ENCODE measurements at places on chromosomes 16 and 17.
A peak's percentile ranks its signal among the peaks of the same experiment; 100 is the strongest.

- DNase-seq = no peak
Observed at GRCh38 chr17:1112875-1113274, 66.9 kb downstream of the ABR start.

GRCh38 chr16:85157813-85158742 lies 45.8 kb upstream of the CIBAR2 start:
- DNase-seq = no peak

DNA sequence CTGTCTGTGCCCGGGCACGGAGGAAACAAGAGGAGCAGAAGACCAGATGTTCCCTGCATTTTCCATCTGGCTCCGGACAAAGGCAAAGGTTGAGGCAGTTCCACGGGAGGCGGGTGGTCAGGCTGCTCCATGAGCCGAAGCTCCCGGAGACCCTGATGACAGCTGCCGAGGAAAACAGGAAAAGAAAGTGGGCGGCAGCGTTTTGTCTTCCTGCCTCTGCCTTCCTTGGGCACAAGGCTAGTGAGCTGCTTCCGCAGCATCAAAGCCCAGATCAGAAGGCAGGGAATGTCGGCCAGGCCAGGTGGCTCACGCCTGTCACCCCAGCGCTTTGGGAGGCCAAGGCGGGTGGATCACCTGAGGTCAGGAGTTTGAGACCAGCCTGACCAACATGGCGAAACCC lies 16.2 kb downstream of the SLC43A2 start:
- DNase-seq = no peak

GRCh38 chr17:57490890-57491289 lies 234.6 kb downstream of the MSI2 start:
- no peak for DNase-seq

- no peak for DNase-seq
Observed at GRCh38 chr16:19389246-19389645, 28.4 kb upstream of the TMC5 start.

GRCh38 chr17:72515291-72516065 lies 394.7 kb downstream of the SOX9 start:
- peak; percentile 65 for DNase-seq

DNA sequence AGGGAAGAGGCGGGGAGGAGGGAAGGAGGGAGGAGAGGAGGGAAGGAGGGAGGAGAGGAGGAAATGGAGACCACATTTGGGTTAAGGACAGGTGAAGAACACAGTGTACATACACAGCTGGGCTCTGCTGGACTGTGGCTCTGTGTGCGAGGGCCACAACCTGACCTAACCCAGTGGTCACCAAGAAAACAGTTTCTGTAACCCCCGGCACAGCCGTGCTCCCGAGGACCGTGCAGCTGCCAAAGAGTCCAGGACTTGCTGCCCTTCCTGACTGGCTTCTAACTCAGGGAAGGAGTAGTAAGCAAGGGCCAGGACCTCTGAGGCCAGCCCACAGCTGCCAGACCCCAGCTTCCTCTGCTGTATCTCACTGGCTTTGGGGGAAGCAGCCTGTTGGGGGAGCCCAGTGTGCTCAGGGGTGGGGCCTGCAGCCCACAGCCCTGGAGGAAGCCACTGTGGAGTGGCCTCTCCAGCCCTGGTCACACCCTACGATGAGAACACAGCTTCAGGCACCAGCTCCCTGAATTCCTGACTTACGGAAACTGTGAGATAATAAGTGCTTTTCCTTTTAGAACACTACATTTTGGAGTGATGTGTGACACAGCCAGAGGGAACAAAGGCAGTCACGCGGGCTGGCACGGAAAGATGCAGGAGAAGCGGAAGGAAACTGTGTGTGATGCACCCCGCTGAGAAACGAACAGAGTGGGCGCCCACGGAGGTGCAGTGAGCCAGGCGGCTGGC lies 32.3 kb downstream of the SLC7A5 start:
- DNase-seq = no peak

- no peak for DNase-seq
Observed at GRCh38 chr17:74199306-74200092, 4.0 kb upstream of the RPL38 start.

GRCh38 chr17:34504814-34505484 lies 74.4 kb upstream of the TMEM132E start:
- DNase-seq = no peak

DNA sequence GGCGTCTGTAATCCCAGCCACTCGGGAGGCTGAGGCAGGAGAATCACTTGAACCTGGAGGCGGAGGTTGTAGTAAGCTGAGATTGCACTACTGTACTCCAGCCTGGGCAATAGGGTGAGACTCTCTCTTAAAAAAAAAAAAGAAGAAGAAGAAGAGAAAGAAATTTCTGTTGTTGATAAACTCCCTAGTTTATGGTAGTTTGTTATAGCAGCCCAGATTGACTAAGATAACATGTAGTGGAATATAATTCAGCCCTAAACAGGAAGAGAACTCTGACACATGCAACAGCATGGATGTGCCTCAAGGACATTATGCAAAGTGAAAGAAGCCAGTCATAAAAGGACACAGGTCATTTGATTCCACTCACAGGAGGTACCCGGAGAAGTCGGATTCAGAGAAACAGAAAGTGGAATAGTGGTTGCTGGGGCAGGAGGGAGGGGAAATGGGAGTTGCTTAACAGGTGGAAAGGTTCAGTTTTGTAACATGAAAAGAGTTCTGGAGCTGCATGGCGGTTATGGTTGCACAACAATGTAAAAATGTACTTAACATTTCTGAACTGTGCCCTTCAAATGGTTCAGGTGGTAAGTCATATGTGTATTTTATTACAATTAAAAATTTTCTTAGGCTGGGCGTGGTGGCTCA lies 26.0 kb upstream of the PRM1 start:
- DNase-seq = no peak

- DNase-seq = no peak
Observed at GRCh38 chr17:1043601-1044251, 46.8 kb downstream of the TIMM22 start.

DNA sequence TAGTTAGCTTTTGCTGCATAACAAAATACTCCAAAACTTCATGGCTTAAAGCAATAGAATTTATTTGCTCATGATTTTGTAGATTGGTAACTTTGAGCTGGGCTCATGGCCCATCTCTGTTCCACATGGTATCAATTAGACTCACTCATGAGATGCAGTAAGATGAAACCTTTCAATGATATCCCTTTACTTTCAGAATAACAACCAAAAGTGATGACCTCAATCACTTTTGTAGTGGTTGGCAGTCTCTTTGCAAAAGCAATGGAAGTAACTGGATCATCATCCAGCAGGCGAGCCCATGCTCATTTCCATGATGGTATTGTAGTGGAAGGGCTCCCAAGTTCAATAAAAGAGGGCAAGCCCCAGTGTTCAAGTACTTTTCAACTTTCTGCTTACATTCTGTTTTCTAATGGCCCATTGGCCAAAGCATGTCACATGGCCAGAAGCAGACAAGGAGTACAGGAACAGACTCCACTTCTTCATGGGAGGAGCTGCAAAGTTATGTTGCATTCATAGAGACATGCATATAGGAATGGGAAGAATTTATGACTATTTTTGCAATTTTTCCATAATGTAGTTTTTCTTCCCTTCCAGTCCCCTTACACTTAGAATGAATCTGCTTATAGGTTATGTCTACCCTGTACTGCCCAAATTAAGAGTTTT lies 41.7 kb downstream of the EFCAB5 start:
- DNase-seq = no peak

DNA sequence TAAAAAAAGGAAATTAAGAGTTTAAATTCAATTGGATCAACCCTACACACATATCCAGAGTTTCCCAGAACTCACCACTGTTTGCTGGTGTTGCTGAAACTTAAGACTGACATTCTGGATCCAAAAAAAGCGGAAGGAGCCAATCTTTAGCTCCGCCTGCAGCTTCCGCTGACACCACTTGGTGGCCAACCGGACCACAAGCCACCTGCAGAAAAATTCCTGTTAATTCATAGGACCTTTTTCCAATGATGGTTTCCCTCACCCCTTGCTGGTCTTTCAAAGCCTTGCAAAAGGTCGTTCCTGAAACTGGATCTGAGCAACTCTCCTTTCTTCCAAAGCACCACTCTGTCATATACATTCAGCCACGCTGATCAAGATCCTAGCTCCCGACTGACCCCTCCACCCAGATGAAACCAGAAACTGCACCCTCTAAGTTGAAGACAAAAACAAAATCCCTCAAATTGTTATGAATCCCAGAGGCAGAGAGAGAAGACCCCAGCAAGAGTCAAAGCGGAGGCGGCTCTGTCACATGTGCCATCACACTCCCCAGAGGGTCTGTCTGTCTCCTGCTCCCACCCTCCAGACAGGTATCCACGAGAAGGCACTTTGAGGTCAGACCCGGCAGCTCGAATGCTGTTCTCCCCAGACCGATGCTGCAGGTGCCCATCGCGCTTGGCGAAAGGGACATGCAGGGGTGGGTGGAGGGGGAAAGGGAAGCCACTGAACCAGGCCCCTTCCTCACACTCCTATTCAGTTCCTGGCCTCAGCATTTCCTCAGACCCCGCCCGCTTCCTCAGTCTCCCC lies 773 bp downstream of the BLTP2 start:
- no peak for DNase-seq

DNA sequence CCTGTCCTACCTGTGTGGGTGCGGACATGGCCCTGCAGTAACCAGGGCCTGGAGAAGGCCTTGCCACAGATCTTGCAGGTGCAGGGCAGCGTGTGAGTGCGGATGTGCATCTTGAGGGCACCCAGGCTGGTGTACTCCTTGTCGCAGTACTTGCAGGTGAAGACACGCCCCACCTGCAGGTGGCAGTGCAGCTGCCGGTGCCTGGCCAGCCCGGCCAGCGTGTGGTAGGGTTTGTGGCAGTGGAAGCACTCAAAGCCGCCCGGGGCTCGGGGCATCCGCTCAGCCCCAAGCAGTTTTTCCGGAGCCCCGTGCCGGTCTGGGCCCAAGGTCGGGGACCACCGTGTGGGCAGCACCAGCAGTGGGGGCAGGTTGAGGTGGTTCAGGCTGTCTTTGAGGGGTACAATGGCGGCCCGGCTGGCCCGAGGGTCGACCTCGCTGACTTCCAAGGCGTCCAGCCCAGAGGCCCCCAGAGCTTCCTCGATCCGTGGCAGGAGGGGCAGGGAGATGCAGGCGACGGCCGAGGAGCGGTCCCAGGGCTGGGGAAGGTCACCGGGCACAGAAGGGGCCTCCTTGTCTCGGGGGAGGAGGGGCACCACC lies 5.1 kb downstream of the SNAI3 start:
- DNase-seq = no peak

DNA sequence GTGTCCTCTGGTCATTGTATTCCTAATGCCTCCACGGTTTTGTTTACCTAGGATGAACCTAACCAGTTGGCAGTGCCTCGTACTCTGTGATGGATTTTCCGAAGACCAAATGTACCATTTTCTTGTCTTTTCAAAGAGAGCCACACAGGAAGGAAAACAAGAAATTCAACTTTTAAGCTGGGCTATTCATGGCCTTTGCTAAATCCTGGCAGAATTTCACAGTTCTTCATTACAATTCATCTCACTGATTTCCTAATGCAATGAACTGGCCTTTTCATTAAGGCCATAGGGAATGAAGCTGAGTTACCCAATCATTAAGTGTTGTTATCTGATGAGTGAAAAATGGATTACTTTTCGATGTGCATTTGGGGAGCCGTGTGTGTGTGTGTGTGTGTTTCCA lies 7.9 kb upstream of the KCNJ16 start:
- DNase-seq = no peak

- DNase-seq = no peak
Observed at GRCh38 chr17:77736199-77736585, 222.3 kb upstream of the TNRC6C start.

DNA sequence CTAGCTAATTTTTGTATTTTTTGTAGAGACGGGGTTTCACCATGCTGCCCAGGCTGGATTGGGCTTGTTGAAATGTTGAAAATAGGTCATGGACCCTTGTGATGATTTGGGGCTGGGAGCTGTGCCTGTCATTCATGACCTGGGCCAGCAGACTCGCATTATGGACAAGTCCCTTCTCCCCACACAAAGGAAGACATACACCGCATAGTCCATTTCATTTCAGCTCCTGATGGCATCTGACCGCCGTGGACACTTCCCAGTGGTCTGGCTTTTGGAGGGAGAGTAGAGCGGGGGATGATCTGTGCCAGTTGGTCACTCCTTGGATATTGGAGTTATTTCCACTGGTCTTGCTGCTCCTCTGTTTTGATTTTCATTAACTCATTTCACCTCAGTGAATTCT lies 34.8 kb downstream of the MPRIP start:
- DNase-seq = no peak

- no peak for DNase-seq
Observed at GRCh38 chr17:82670661-82671450, 22.6 kb upstream of the WDR45B start.

GRCh38 chr16:556474-557173 lies 3.6 kb upstream of the PRR35 start:
- DNase-seq = no peak

- DNase-seq = peak; percentile 15
Observed at GRCh38 chr17:77957235-77957856, 1.2 kb upstream of the TNRC6C start.

DNA sequence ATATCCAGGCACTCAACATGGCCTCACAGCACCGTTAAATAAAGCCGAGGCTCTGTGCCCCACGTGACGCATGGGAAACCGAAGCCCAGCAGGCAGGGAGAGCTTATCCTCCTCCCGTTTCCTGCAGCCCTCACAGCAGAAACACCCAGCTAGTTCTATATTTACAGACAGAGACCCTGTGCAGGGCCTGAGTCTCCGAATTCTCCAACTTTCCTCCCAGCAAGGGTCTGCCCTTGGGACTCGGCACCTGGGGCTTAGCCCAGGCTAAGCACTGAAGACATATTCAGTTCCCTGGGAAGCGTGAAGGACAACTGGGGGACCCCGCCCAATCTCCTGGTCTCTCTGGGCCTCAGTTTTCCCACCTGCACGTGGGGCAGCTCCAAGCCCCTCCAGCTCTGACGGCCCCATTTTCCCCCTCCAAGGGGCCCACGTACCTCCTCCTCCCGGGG lies 29.2 kb downstream of the TRPV3 start:
- no peak for DNase-seq

- no peak for DNase-seq
Observed at GRCh38 chr17:73359987-73360410, 48.2 kb upstream of the CDC42EP4 start.

DNA sequence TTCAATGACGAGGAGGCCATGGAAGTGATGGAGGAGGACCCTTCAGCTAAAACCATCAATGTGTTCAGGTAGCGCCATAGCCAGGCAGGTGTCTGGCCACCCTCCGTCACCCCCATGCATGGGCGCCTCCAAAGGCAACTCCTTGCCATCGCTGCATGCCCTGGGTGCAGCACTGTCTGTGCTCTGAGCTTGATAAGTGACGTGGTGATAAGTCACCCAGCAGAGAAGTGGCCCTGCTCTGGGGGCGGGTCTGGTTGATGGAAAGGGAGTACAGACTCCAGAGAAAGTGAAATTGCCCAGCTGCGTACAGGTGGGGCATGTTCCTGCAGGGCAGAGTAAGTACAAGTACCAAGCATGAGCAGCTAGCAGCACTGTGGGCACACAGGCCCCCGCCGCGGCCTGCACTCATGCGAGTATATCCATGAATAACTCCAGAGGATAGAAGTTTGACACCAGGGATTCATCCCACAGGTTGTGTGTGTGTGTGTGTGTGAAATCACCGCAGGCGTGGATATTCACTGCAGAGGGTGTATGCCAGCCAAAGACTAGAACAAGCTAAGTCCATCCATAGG lies 13.1 kb downstream of the DNAI2 start:
- no peak for DNase-seq

Measured in left kidney (tissue), 8 donors.